ENCODE measurements at places on chromosomes 13 and 19.

DNA sequence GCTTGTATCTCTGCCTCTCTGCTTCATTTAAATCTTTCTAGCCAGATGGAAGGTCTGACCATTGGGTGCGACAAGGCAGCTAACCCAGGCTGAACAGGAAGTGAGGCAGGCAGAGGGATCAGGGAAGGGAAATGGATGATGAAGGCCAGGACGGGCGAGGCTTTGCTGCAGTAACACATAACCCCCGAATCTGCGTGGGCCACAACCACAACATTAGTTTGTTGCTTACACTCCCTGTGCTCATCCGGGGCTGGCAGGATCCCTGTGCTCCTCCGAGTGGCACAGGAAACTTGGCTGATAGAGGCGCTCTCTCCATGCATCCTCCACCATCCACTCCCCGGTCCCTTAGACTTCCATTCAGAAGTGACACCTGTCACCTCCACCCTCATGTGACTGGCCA lies 1.1 kb upstream of the FLT3LG start:
- DNase-seq, result no peak

GRCh38 chr19:58557221-58558065 lies 968 bp downstream of the UBE2M start:
- no peak for DNase-seq

DNA sequence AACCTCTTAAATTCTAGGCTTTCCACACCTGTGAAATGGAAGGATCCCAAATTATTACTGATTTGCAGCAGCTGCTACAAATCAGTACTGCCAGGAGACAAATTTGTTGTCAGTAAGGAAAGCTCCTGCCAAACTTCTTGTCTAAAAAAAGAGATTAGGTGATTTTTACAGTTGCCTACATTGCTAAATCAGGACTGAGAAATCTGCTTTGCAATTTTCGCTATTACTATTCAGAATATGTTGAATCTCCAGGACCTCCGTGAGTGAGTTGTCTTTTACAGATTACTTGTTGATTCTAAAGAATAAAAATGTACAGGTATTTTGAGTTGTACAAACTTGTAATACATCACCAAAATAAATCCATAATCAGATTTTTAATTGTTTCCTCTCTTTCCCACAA lies 1815.9 kb downstream of the PCDH9 start:
- no peak for DNase-seq

DNA sequence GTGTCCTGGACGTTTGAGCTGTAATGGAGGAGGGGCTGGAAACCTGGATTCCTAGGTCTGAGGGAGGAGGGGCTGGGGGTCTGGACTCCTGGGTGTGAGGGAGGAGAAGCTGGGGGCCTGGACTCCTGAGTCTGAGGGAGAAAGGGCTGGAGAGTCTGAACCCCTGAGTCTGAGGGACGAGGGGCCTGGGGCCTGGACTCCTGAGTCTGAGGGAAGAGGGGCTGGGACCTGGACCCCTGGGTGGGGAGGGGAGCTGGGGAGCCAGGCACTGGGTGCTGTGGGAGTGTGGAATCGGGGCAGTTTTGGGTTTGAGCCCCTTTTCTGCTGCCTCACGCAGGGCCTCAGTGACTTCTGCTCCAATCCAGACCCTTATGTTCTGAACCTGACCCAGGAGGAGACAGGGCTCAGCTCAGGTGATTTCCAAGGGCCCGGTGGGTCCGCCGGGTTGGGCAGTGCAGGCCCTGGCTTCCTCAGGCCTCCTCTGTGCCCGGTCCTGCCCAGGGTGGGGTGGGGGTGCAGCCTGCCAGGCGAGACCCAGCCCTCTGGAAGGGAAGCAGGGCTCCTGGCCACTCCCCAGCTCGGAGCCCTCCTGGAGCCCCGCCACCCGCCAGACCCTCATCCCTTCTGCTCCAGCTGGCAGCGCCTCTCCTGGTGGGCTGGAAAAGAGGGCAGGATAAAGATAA lies 14.4 kb downstream of the TTYH1 start:
- DNase-seq, result no peak

- DNase-seq, result no peak
Observed at GRCh38 chr19:28874742-28875141, 338.2 kb downstream of the UQCRFS1 start.

- DNase-seq, result no peak
Observed at GRCh38 chr13:41004875-41005693, 14.0 kb downstream of the ELF1 start.

- no peak for DNase-seq
Observed at GRCh38 chr13:77502104-77502720, 33.3 kb upstream of the SCEL start.

DNA sequence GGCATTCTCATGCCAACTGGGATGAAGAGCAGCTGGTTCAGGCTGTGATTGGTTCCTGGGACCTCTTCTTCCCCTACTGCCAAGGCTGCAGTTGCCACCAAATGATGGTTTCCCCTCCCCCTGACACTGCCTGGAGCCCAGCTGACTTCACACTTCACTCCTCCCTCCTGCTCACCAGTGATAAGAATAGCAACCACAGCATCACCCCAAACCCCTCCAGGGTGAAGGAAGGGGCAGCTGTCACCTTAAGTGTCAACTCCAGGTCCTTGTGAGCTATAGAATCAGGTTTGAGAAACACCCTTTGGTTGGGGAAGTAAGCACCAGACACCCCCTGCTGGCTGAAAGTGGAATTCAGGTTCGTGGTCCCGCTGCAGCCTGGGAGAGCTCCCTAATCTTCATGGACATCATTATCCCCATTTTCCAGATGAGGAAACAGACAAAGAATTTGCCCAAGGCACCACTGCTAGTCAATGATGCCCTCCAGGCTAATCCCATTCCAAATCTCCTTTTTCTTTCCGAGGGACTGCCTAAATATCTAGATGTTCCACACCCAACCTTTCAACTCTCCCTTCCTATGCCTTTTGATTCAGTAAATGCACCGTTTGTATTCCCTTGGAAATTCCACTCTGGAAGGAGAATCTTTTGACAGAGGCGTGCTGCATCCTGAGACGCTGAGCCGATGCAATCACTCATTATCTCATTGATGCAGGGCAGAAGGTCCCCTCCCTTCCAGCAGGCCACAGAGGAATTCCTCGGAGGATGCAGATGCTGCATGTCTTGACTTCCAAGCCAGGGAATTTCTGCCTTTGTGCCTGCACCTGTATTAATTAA lies 50.6 kb upstream of the UQCRFS1 start:
- peak; percentile 65 for DNase-seq

DNA sequence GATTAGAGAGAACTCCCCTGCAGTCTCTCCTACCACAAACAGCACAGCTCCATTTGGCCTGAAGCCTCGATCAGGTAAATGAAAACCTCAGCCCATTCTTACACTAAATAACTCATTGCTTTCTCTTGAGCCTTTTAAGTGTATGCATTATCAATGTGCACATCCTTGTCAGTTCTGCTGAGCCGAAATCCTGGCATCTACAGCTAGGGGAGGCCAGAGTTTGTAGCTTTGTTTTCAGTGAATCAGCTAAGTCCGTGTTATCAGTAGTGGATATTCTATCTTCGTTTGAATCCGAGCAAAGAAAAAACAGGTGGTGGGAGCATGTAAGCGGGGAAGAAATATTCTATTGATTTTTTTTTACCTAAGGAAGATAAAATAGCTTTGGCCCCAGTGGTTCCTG lies 84.4 kb downstream of the ESD start:
- DNase-seq, result no peak

DNA sequence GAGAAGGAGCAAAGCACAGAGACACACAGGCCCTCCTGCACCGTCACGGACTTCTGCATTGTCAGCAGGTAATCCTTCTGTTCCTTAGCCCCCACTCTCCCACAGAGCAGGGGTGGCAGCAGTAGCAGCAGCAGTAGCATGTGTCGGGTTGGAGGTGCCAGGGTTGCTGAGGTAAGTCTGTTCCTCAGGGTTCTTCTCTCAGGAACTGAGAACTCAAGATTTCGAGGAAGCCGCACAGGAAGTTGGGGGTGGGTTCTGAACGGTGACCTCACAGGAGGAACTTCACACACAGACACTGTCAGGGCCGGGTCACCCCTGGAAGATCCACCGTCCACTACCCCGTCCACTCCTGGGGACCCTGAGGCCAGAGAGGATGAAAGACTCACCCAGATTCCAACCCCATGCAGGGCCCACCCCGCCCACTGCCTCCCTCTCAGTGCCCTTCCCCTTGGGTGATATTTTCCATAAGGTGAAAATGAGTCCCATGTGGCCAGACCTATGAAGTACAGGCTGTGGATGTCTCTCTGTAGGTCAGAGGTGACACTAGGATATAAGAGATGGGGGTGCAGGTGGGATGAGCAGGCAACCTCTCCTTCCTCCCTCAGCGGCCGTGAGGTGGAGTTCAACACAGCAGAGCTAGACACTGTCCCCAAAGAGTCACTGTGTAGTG lies at the start of gene SIGLEC12:
TSS of gene SIGLEC12 (minus strand) at position 207 of the 670 bp plus-strand sequence. CDS start at position 140, 67 bp downstream.
- DNase-seq, result no peak

All from muscle of back (tissue), 13 donors.